Naive thymus-derived CD8-positive, alpha-beta T cell (primary cell): ENCODE measurements at places on chromosomes 7 and 10. TPM values are rescaled to one million over a fixed set of nuclear protein-coding genes. Genes with fewer than 3 reads are reported as not detected.
A peak's percentile ranks its signal among the peaks of the same experiment; 100 is the strongest.

GRCh38 chr10:2121929-2122328, 384.6 kb upstream of the ADARB2 start:
- H3K4me3 ChIP-seq, result no peak overlapping the region
- H3K27ac ChIP-seq, result no peak overlapping the region
- H3K36me3 ChIP-seq, result no peaks in the 10 kb centered on the region
- H3K27me3 ChIP-seq, result peaks cover 13% of the 10 kb centered on the region

CHRM2 gene
- not detected for total RNA-seq

DNA sequence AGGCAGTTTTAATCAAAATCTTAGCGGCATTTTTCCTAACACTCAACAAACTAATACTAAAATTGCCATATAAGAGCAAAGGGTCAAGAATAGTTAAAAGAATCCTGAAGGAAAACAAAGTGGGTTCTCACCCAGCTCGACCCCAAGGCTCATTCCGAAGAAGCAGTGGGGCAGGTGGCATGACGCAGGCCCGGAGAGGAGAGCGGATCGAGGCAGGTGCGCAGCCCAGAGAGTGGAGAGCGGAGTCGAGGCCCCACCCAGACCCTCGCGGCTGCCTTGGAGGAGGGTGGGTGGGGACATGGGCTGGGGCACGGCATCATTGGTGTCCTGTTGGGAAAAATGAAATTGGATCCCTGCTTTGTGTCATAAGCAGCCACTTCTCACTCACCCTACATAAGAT, 109.8 kb downstream of the INPP5A start:
- H3K4me1 ChIP-seq, result peaks cover 7% of the 10 kb centered on the region

GPR141 gene
- total RNA-seq, result not detected

DNA sequence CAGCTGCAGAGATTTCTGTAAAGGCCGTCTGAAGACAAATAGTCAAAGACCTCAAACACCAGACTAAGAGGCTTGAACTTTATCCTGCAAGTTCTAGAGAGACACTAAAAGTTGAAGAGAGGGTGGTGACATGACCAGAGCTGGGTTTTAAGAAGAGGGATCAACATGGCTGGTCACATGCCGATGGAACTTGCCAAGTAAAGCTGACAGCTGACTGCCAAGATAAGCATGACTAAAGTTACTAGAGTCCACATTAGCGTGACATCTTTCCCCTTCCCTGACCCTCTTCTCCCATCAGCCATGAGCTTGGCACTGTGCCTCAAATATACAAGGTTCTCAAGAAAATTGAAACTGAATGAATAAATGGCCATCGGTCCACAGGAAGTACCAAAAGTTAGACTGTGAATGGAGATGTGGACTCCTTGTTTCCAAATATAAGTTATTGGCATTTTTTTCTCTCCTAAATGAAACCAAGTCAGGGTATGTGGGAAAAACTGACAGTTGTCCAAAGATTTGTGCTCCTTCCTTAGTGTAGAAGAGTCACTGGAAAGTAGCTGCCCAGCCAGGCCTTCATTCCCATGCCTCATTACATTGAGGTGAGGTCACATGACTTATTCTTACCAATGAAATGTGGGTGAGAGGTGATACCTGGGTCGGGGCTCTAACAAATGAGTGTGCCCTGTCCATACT, 24.5 kb downstream of the XPNPEP1 start:
- no peaks in the 10 kb centered on the region for H3K36me3 ChIP-seq
- H3K4me3 ChIP-seq, result no peak overlapping the region
- DNase-seq, result no peak
- peaks cover 45% of the 10 kb centered on the region for H3K4me1 ChIP-seq
- peak overlapping the region; percentile 23 for H3K27ac ChIP-seq
- H3K27me3 ChIP-seq, result no peaks in the 10 kb centered on the region

GRCh38 chr10:93087846-93088245, 14.2 kb downstream of the CYP26A1 start:
- H3K27ac ChIP-seq, result no peak overlapping the region
- H3K27me3 ChIP-seq, result peaks cover 8% of the 10 kb centered on the region
- H3K36me3 ChIP-seq, result no peaks in the 10 kb centered on the region
- H3K4me1 ChIP-seq, result peaks cover 1% of the 10 kb centered on the region
